ENCODE measurements at places on chromosomes 5 and 9.

- DNase-seq = no peak
Measured at GRCh38 chr9:20945856-20946255, 85.6 kb downstream of the HACD4 start.

GRCh38 chr9:94081435-94081834 is 2.8 kb upstream of the PTPDC1 start:
- no peak for DNase-seq

DNA sequence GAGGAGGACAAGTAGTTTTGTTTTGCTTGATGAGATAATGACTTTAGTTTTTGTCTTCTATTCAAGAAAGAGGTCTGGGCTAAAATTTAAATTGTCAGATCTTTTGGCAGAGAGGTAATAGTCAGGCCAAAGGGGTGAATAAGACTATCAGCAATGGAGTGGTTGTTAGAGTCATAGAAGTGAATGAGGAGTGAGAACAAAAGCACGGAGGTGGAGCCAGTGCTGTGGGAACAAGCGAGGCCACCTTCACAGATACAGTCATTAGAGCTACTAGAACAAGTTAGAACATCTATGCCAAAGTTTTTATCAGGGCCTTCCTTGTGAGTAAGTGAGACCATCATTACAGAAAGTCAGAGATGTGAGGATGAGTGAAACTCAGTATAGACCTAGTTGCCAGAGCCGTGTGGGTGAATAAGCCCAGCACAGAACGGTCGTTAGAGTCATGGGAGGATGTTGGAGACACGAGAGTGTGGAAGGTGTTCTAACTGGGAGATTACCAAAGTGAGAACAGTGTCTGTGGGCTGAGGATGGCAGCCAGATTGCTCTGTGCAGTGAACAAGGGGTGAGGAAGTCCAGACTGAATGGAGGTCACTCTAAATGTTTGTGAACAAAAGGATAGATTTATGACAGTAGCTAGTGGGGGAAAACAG is 135.1 kb downstream of the RPS23 start:
- DNase-seq = no peak

DNA sequence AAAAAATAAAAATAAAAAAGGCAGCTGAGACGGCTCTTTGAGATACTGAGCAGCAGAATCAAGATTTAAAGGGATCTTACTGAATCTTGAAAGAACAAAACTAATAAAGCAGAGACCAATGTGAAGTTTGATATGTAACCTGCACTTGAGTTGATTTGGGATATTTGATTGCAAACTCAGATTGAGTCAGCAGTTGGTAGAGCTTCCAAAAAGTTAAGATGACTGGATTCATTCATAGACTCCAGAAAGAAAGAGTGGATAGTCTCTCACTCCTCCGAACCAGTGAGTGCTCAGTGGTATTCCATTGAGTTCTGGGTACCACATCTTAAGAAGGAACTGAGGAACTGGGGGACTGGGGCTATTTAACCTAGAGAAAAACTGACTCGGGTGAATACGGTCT is 52.7 kb upstream of the TESK1 start:
- DNase-seq = no peak

DNA sequence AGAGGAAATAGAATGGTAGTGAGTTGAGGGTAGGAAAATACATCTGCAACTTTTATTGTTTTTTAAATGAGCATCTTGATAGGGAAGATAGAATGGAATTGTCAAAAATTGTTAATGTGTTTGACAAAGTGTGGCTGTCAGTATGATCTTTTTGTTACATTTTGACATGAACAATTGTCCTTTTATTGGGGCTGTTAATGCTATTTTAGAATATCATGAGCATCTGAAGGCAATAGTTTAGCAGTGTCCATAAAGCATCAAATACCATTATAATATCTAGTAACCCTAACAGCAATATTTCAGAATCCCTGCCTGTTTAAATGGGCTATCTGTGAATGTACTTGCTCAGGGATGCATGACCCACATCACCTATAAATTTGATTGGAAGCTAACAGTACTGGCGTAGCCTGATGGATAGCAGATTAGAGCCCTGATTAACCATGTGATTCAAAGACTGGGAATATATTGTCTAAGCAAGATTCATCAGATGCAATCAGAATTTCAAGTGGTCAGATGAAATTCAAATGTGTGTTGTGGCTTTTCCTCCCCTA is 37.8 kb downstream of the TLE4 start:
- DNase-seq = no peak

GRCh38 chr5:95177456-95177855 is 107.4 kb downstream of the MCTP1 start:
- no peak for DNase-seq

GRCh38 chr5:131252824-131253171 is 11.1 kb upstream of the CDC42SE2 start:
- DNase-seq = no peak

GRCh38 chr5:179431221-179431824 is 86.1 kb upstream of the ADAMTS2 start:
- DNase-seq = no peak

GRCh38 chr9:115921301-115921700 is 232.3 kb upstream of the PAPPA start:
- DNase-seq = no peak

- no peak for DNase-seq
Measured at GRCh38 chr5:136016945-136017530, 11.8 kb upstream of the TGFBI start.

DNA sequence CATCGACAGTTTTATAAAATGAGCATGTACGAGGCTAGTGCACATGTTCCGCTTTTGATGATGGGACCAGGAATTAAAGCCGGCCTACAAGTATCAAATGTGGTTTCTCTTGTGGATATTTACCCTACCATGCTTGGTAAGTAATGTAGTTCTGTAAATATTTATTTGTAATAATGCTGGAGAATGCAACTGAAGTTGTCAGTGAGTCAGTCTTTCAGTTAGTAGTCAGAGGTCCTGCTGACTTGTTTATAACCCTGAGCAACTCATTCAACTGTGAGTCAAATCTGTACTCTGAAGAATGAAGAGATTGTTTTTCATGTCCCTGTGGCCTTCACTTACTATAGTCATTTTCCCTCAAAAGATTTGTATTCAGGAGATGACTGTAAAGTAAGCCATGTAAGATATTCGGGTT is 28.4 kb upstream of the GPR150 start:
- DNase-seq = no peak

DNA sequence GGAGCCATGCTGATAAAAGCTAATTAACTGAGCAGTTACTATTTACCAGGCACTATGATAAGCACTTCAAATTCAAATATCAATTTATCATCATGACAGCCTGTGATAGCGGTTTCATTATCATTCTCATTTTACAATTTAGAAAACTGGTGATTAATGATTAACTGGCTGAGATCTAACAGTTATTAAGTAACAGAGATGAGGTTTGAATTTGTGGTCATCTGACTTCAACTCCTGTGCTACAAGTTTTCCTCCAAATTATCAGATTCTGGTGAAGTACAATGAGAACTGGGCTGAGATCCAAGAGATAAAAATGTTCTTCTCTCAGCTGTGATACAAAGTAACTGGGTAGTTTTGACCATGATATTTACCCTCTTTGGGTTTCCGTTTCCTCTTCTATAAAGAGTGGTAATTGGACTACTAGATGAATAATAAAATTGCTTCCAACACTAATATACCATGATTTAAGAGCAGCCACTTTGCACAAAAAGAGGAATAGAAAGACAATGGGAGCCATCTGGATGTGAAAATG is 74.5 kb upstream of the CCNG1 start:
- DNase-seq = no peak

DNA sequence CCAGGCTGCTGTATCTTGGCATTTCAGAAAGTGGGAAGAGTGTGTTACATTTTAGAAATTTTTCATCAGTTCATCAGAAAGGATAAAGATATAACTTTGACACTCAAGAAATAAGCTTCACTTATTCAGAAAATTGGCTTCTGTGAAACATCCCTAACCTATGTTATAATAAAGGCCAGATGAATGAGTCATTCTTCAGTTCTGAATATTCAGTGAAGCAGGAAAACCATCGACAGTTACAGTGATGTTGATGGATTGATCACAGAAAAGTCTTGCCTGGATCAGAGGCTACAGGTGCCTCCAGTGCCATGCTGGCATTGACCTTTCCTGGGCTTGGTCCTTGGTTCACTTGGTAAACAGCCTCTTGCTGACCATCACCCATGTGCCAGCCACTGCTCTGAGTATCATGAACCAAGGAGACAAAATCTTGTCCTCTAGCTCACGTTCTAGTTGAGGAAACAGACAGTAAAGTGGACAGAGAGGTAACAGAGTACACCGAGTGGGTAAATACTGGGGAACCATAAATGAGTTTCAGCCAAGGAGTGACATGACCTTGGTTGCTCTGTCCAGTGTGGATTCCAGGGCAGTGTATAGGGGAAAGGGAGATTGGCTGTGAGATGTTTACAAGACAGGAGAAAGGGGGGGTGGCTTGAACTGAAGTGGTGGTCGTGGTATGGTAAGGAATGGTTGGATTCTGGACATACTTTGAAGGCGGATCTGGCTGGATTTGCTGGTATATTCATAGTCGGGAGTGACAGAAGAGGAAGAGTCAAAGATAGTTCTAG is 98.6 kb downstream of the AMBP start:
- DNase-seq = no peak

DNA sequence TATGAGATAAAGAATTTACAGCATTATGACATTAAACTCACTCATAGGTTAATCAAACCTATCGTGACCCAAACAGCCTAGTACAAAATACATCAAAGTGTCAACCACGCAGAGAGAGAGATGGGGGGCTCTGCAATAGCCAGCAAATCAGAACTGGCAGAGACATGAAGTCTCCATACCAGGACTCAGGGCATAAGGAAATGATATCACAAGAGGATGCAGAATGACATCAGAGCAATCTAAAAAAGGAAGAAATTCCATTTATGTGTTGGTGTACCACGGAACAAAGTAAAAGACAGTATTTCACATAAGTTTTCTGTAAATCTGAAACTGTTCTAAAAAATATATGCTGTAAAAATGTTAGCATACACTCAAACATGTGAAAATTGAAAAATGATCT is 24.6 kb downstream of the BICD2 start:
- DNase-seq = no peak

DNA sequence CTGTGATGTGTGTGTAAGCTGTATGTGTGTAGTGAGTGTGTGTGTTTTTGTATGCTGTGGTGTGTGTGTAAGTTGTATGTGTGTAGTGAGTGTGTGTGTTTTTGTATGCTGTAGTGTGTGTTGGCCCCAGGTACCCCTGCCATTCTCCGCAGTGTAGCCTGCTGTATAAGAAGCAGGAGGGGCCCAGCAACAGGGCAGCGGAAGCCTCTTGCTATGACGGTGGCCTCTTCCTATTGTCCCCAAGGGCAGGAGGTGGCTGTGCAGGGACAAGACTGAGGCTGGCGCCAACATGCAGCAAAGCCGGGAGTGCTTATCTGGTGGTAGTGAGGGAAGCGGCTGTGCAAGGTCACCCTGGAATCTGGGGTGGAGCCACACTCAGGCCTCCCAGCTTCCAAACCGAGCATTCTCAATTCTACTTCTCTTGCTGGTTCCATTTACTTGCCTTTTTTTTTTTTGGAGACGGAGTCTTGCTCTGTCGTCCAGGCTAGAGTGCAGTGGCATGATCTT is 5.1 kb downstream of the SPAAR start:
- DNase-seq = no peak

- no peak for DNase-seq
Measured at GRCh38 chr5:169150108-169150507, 150.8 kb downstream of the SLIT3 start.

GRCh38 chr9:6930827-6931226 is 173.1 kb downstream of the KDM4C start:
- DNase-seq = no peak

DNA sequence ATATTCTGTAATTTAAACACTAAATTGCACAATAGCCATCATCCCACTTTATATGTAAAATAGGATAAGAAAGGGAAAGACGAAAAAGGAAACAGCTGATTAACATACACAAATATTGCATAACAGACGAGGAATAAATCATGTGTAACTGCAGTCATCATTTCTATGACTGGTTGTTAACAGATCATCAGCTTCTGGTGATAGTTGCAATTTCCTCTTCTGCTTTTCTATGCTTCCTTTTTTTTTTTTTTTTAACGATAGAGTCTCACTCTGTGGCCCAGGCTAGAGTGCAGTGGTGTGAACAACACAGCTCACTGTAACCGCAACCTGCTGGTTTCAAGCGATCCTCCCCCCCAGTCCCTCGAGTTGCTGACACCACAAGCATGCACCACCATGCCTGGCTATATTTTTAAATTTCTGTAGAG is 22.5 kb upstream of the JAKMIP2 start:
- DNase-seq = no peak

DNA sequence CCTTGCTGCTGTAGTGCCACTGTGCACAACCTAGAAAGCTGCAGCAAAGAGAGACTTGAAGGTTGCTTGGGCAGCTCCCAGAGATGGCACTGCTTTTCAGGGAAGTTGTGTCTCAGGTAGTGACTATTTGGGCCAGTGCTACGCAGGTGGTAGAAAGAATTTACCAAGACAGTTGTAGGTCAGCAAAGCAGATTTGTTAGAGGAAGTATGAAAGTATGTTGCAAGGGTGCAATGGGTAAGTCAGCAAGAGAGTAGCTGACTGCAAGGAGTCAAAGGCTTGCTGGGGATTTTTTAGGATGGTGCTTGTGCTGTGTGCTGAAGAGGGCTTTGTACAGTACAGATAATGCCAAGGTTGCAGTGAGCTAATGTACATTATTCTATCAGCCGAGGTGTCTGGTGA is 33.5 kb upstream of the SPARC start:
- DNase-seq = no peak

DNA sequence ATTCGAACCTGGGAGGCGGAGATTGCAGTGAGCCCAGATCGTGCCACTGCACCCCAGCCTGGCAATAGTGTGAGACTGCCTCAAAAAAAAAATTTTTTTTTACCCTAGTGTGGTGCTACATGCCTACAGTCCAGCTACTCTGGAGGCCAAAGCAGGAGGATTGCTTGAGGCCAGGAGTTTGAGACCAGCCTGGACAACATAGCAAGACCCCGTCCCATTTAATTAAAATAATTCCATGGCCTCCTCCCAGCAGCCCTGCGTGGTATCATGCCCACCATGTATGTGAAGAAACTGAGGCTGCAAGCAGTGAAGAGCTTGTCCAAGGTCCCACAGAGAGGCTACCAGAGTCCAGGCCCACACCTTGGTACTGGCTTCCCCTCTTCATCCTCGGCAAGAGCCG is 19.4 kb upstream of the PHYHD1 start:
- DNase-seq = no peak

DNA sequence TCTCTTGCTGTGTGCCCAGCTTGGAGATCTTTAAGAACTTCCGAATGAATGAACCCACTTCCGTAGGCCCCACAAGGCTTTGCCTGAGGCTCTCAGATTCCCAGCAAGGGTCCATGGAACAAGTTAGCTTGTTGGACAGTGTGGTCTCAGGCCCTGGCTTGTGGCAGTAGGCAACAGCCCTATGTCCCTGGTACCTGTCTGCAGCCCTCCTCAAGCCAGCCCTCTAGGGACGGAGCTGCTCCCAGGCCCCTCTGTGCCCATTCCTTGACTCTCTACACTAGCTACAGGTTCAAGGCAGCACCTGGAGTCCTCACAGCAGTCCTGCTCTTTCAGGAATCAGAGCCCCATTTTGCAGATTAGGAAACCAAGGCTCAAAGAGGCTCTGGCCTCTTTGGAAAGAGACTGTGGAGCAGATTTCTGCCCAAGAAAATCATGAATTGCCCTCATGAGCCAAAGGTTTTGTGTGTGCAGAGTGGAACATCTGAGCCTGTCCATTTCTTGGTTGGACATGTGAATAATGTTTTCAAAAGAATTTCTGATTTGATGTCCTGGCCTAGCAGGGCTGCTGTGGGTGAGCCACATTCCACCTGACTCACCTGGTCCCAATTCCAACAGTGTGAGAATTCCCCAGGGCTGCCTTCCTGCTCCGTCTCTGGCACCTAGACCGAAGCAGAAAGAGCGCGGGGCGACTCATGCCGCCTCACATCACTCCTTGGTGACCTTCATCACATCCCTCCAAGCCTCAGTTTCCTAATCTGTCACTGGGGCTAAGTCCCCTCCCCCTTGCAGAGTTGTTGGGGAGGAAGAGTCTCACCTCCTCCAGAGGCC is 131.7 kb downstream of the BARX1 start:
- no peak for DNase-seq
